Umbilical cord (tissue), 2 donors: ENCODE measurements at places on chromosomes 3 and 15. TPM values are rescaled to one million over a fixed set of nuclear protein-coding genes. Genes with fewer than 3 reads are reported as not detected.
A peak's percentile ranks its signal among the peaks of the same experiment; 100 is the strongest.

GRCh38 chr15:57395292-57395691 is 19.0 kb downstream of the CGNL1 start:
- DNase-seq: peak; percentile 90

- DNase-seq: no peak
These were observed 34.5 kb downstream of the CCDC12 start for GRCh38 chr3:46942076-46942475.

DNA sequence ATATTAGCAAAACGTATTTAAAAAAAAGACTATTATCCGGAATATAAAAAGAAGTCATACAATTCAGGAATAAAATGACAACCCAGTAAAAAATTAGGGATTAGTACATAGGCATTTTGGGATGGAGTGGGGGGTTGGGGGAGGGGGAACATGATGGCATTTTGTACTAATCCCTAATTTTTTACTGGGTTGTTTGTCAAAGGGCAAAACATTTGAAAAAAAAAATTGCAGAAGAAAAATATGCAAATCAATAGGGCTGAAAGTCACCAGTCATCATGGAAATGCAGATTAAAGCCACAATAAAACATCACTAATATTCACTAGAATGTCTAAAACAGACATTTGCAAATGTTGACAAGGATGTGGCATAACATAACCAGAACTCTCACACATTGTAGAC is 82.5 kb downstream of the RPL22L1 start:
- no peak for DNase-seq

DNA sequence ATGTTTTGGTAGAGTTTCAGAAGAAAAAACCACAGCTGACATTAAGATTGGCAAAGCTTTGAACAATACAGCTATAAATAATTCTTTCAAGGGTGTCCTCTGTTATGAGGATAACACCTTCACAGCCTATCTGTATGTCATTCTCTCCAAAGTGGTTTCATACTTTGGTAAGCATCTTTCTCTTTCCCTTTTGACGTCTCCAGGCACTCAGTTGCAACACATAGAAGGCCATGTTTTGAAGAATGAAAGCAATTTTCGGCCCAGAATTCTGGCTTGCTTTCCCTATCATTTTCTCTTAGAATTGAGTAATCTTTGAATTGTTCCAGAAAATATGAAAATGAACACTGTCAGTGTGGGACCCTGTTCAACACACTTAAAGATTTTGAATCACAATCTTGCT is 200.0 kb upstream of the CBLB start:
- no peak for DNase-seq

DNA sequence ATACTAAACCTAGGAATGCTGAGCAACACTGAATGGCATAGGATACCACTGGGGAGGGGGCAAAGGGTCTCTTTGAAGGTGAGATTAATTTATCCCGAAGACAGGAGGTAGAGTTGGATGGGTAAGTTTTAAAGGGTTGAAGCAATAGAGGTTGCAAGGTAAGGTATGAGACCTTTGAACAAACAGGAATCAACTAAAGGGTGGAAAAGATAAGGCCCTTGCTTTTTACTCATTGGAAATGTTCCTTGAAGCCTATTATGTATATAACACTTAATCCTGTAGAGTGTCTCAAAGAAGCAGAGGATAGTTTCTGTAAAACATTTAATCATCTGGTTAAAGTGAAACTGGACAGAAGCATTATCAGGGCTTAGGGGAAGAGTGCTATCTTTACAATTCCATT is 5.7 kb downstream of the ABHD5 start:
- no peak for DNase-seq

DNA sequence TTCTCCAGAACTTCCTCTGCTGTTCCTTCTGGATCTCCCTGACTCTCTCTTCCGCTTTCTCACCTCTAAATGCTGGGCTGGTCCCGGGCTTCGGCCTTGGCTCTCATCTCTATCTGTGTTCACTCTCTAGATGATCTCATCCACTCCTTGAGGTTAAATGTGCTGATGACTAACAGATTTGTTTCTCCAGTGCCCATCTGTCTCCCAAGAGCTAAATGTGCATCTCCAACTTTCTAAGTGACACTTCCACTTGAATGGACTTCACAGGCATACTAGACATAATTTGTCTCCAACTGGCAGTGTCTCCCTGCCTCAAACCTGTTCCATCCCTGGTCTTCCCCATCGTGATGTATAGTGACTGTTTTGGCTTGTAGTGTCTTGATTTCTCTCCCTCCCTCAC is 95.3 kb downstream of the ITPR1 start:
- no peak for DNase-seq

GRCh38 chr15:85041230-85041629 is 59.6 kb downstream of the PDE8A start:
- no peak for DNase-seq

- DNase-seq: no peak
These were observed 107.1 kb upstream of the UBE2E2 start for GRCh38 chr3:23096041-23096440.

- DNase-seq: peak; percentile 7
These were observed at the start of gene HOMER2 for GRCh38 chr15:82952158-82953081. HOMER2 (minus strand) TSS chr15:82952720; CDS start chr15:82952535, 185 bp downstream.

DNA sequence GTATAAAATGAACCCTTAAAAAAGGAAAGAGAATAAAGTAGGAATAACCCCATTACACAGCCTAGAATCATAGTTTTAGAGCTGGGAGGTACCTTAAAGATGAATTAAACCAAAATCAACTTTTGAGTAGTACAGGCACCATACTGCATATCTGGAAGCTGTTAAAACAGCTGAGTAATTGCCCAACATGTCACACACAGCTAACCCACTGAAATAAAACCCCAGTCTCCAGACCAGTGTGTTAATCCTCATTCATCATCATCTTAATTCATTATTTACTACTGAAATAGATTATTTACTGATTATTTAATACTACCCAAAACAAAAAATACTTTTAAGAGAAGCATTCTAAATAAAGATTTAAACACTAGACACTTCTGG is 52.8 kb downstream of the GPR160 start:
- DNase-seq: no peak

DNA sequence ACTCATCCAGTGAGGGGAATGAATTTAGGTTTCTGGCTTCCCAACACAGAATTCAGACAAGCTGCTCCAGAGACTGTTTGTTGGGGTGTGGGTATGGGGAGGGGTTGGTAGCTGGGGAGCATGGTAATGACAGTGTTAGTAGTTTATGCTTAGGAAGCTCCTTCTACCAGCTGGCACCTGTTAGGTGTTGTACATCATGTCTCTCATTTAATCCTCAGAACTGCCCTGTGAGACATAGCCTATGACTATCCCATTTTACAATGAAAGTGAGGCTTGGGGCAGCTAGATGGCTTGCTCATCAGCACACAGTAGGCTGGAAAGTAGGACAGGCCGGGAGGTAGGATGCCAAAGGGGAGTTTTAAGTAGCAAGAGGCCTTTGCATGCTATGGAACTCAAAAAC is 2.5 kb downstream of the EIF4E3 start:
- no peak for DNase-seq

DNA sequence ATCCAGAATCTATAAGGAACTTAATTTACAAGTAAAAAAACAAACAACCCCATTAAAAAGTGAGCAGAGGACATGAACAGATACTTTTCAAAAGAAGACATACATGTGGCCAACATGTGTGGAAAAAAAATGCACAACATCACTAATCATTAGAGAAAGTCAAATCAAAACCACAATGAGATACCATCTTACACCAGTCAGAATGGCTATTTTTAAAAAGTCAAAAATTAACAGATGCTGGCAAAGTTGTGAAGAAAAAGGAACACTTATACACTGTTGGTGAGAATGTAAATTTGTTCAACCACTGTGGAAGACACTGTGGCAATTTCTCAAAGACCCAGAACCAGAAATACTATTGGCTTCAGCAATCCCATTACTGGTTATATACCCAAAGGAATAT is 830.0 kb upstream of the ALCAM start:
- no peak for DNase-seq

DNA sequence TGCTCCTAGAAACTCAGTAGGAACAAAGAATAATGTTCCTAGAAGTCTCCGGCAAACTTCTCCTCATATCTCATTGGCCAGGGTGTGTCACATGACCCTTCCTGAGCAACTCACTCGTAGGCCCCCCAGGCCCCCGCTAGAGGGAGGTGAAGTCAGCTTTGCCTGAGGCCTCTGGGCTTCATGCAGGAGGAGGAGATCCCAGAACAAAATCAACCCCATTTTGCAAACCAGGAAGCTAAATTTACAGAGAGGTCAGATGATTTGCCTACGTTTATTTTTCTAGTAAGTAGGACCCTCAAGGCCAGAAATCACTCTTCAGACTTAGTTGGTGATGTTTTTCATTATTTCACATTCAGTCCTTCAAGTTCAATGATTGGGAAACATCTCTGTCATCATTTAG is 99.1 kb downstream of the SSR3 start:
- DNase-seq: no peak

DNA sequence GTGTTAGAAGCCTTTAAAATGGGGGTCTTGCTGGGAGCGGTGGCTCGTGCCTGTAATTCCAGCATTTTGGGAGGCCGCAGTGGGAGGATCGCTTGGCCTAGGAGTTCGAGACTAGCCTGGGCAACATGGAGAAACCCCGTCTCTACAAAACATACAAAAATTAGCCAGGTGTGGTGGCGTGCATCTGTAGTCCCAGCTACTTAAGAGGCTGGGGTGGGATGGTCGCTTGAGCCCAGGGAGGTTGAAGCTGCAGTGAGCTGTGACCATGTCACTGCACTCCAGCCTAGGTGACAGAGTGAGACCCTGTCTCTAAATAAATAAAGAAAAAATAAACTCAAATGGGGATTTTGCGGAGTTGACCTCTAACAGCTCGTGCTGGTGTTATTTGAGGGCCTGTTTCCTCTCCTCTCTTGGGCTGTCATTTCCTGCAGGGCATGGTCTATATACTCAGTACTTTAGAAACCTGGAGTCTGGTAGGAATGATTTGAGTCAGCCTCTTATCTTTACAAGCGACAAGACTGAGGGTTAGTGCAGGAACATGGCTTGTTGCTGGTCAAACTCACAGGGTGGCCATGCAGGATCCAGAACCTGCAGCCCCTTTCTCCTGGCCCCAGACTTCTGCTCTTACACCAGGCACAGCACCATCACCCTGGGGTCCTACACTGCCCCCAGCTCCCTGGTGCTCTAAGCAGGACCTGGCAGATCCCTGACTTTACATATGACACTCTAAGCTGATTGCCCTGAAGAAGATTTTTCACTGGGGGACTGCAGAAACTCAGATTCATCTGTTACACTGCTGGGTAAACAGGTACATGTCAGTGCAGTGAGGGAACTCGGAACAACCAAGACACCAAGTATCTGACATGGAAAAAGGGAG is 15.1 kb downstream of the EHD4 start:
- DNase-seq: peak; percentile 65

- no peak for DNase-seq
These were observed 9.4 kb downstream of the ATP11B start for GRCh38 chr3:182802413-182803390.

DNA sequence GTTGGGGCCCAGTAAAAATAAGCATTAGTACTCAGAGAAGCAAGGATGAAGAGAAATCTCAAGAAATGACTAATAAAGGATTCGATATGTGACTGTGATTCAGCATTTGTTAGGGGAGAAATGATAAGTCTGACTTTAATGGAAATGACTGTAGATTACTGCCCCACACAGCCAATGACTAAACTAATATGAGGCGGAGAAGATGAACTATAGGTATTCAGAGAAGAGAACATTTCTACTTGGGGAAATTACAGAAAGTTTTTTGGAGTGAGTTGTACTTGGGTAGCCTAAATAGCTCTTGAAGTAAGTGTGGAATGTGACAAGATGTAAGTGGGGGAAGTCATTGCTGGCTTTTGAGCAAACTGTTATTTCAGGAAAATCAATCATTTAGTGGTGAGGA is 380.0 kb downstream of the PDCD6IP start:
- DNase-seq: no peak

- peak; percentile 47 for DNase-seq
These were observed 64.3 kb downstream of the FNDC3B start for GRCh38 chr3:172103724-172104123.

- DNase-seq: peak; percentile 57
These were observed 12.4 kb upstream of the GREM1 start for GRCh38 chr15:32705446-32705845.

DNA sequence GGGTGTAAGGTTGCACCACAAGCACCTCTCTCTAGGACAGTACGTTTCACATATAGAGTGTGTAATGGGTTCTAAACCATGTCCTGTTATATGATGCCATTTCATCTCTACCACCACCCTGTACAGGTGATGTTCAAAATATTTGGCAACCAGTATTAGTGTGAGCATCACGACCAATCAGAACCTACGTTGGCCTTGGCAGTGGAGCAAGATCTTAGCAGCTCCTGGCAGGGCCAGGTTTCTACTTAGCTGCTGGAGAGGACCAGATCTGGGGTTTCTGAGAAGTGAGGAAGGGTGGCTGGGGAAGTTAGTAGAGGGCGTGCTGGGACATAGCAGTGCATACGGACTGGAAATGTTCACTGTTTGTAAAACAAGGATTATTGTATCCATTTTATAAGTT is 23.1 kb upstream of the MITF start:
- no peak for DNase-seq

DNA sequence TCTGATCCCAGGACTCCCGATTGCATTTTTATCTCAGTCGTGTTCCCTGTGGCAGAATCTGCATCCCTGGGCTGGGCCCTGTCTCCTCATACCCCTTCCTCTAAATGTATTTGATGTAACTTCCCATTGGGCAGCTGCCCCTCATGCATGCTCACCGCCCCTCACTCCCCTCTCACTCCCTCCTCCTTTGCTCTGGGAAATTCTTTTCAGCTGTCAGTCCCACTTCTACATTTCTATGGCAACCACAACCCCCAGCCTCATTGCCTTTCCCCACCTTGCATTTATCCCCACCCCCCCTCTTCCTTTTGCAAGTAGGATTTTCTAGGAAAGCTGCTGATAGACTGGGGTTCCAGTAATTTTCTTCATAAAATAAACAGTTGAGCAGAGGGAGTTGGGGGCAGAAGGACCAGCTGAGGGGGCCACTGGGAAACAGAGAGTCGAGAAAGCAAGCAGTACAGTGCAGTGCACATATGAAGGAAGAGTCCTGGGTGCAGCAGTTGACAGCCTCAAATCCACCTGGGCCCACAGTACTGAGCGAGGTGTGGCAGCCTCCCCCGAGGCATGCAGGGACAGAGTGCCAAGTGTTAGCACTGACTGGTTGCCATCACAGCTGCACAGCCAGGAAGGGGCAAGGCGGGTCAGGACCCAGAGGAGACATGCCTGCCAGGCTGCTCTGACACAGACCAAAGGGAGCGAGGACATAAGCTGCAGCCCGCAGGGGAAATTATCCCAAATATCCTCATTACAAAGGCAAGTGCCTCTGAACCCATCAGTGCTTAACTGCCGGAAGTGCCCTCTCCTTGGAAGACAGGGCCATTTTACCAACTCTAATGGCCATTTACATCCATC is 476.3 kb downstream of the EPHB1 start:
- no peak for DNase-seq

- no peak for DNase-seq
These were observed 84.0 kb upstream of the PLAAT1 start for GRCh38 chr3:193157051-193157450.

TF gene
- 7.9 TPM for total RNA-seq

DLEC1 gene
- 0.24 TPM for total RNA-seq

QARS1 gene
- 283 TPM for total RNA-seq

ACTRT3 gene
- 2.6 TPM for total RNA-seq

RTP1 gene
- total RNA-seq: not detected

ADAMTS7 gene
- 2.4 TPM for total RNA-seq

EBLN2 gene
- total RNA-seq: 13.2 TPM

PGBD4 gene
- 3.9 TPM for total RNA-seq

CAND2 gene
- 2.9 TPM for total RNA-seq

HACL1 gene
- 18.3 TPM for total RNA-seq

BOC gene
- 65.5 TPM for total RNA-seq
